Activated CD4-positive, alpha-beta T cell treated with anti-CD3 and anti-CD28 coated beads for 1 hour (primary cell): ENCODE measurements at places on chromosomes 1 and 21.

DNA sequence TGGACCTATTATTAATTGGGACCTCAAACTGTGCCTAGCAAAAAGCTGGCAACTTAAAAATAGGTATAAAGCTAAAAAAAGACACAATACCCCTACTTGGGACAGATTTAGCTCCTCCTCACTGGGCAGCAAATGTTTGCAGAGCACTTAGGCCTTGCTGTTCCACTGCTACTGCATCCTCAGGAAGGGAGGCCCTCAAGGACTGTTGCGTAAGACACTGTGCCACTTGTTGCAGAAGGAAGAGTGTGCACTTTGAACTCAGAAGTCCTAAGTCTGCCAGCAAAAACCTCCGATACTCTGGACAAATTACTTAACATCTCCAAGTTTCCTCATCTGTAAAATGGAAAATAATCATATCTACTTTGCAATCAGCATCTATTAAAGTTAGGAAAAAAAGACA is 322.9 kb downstream of the BARHL2 start:
- no peak for DNase-seq

- no peak for DNase-seq
Observed at GRCh38 chr1:8962812-8963530, 17.3 kb downstream of the CA6 start.

GRCh38 chr1:54510715-54511270 is 37.2 kb upstream of the ACOT11 start:
- no peak for DNase-seq

DNA sequence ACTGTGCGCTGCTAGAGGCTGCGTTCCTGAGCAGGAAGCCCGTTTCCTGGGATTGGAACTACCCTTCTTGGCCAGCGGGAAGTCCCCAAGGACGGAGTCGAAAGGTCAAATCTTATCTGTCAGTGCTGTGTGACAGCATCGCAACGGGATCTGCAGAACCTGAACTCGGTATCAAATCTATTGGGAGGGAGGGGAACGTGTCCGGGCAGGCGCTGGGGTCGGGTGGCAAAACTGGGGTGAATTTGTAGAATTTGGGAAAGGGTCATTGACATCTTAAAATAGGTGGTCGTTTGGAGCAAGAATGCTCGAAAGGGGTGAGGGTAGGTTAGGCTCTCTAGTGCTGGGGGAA is 725 bp upstream of the ARPC5 start:
- DNase-seq: no peak

DNA sequence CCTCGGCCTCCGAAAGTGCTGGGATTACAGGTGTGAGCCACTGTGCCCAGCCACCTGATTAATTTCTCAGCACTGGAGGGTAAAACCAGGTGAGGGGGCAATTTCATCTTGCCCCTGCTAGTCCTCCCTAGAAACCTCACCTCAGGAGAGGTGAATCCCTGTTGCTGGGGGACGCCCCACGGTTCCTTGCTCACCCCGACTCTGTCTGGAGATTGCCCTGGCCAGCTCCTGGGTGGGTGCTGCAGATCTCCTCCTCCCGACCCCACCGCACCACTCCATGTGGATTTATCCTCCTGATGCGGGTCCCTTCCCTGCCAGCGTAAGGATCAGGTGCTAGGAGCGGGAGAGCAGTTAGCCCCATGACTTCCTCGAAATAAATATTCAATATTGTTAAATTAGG is 34.9 kb downstream of the PDPN start:
- no peak for DNase-seq

GRCh38 chr1:22717037-22717760 is 6.6 kb downstream of the EPHB2 start:
- no peak for DNase-seq

DNA sequence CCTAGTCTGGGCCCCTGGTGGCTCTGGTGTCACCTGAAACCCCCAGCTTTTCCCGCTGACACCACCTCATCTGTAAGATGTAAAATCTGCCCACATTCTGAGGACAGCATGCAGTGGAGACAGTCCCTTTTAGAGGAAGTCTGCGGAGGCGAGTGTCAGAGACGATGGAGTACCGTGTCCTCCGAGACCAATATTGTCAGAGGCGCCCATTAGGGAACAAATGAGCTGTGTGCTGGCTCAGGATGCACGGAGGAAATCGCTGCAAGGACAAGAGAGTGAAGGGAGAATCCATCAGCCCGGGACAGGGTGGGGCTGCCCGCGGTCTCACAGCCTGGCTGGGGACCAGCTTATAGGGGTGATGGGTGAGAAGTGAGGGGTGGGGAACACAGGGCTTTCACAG is 214.8 kb downstream of the MATN1 start:
- DNase-seq: no peak

GRCh38 chr1:37448691-37449417 is 25.5 kb upstream of the ZC3H12A start:
- no peak for DNase-seq

GRCh38 chr1:64984737-64985136 is 18.4 kb upstream of the JAK1 start:
- DNase-seq: no peak

DNA sequence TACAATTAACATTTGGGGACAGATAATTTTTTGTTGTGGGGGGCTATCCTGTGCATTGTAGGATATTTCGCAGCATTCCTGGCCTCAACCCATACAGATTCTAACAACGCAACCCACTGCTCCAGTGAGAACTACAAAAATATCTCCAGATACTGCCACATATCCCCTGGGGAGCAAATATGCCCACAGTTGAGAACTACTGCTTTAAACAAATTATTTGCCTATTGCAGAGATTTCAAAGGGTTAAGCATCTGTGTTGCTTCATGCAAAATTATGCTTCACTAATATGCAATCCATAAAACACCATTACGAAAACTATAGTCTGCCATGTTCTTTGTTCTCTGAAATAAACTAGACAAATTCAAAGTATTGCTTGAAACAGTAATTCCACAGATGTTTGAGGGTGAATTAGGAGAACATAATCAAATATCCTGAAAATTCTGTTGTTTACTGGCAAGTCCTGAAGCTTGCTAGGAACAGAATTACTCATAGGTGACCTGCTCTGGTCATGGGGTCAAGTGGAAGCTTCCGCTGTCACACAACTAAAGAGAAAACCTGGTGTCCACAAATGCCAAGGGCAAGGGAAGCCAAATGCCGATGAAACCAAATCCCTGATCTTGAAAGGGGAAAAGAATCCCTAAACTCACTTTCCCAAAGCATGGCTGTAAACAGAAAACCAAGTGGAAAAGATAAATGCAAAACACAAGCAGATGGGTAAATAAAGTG is 149.4 kb downstream of the RERE start:
- DNase-seq: no peak

GRCh38 chr1:27332536-27333281 is 9.1 kb upstream of the SYTL1 start:
- DNase-seq: peak; percentile 43

DNA sequence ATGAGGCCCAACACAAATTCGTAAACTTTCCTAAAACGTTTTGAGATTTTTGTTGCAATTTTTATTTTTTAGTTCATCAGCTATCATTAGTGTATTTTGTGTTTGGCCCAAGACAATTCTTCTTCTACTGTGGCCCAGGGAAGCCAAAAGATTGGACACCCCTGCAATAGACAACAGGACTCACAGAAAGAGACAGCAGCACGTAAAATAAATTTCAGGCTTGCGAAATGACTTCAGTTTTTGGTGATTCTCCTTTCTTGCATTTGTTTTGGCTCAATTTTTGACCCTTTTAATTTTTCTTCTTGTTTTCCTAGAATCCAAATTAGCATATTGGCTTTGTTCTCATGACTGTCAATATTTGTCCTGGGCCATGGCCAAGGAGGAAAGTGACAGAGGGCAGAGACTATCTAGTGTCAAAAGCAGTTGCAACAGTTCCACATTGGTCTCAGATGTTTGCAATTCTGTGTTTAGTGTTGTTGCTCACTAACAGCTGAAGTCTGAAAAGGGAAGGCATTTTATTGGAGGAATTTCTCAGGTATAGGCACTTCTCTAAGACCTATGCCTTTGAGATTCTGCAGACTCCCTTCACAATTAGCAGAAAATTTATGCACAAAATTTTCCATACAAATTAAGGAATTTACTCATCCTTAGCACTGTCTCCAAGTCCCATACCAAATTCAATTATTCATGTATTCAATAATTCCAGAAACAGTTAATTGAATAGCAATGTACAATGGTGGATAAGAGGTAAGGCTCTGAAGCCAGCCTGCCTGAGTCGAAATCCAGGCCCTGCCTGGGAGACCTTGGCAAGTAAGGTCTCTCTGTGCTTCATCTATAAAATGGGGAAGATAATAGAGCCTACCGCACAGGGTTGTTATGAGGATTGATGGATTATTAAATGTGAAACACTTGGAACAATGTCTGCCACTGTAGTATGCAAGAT is 160.9 kb upstream of the IVNS1ABP start:
- DNase-seq: no peak

DNA sequence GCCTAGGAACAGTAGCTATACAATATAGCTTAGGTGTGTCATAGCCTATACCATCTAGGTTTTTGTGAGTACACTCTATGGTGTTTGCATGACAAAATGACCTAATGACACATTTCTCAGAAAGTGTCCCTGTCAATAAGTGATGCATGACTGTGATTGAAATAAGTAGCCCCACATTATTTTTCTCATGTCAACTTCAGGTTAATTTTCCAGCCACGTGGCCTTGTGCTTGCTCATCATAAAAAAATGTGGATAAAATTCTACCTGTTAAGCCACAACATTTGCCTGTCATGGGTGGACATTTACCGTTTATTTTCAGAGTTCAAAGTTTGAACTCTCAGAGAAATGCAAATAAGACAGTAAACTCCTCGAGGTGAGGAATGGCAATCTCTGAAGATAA is 5.5 kb downstream of the DISC1 start:
- no peak for DNase-seq

DNA sequence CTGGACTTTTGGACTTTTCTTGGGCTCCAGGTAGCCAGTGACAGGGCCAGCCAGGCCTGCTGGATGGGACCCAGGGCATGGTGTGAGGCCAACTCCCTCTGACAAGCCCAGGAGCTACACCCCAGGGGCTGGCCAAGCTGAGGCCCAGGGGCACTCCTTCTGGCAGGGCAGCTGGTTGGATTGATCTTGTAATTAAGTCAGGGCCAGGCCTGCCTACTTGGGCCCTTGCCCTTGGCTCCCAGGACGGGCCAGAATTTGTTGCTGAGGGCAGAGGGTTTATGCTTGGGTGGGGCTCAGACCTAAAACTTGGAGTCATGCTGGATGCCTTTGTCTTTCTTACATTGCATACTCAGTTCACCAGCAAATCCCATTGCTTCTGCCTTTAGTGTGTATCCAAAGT is 20.7 kb downstream of the KCNA2 start:
- no peak for DNase-seq

- DNase-seq: no peak
Observed at GRCh38 chr1:41640756-41641474, 156.4 kb upstream of the EDN2 start.

DNA sequence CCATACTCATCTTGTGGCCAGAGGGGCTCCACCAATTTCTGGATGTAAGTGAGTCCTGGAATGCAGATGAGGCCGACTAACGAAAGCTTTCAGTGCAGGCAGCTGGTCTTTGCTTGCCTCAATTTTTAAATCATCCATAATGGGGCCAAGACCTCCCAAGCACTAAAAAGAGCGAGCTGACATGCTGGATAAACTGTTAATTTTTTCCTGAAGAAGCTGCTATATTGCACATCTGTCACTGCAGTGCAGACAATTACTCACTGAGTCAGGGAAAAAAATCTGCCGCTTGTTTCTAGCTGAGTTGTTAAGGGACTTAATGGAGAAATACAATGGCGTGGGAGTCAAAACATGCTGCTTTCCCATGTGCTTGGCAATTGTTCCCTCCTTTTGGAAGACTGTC is 205.5 kb downstream of the GPATCH2 start:
- no peak for DNase-seq

- DNase-seq: no peak
Observed at GRCh38 chr1:228162286-228163006, 3.2 kb upstream of the IBA57 start.

- DNase-seq: peak; percentile 27
Observed at GRCh38 chr1:228459091-228459993, 27.8 kb upstream of the RNF187 start.

DNA sequence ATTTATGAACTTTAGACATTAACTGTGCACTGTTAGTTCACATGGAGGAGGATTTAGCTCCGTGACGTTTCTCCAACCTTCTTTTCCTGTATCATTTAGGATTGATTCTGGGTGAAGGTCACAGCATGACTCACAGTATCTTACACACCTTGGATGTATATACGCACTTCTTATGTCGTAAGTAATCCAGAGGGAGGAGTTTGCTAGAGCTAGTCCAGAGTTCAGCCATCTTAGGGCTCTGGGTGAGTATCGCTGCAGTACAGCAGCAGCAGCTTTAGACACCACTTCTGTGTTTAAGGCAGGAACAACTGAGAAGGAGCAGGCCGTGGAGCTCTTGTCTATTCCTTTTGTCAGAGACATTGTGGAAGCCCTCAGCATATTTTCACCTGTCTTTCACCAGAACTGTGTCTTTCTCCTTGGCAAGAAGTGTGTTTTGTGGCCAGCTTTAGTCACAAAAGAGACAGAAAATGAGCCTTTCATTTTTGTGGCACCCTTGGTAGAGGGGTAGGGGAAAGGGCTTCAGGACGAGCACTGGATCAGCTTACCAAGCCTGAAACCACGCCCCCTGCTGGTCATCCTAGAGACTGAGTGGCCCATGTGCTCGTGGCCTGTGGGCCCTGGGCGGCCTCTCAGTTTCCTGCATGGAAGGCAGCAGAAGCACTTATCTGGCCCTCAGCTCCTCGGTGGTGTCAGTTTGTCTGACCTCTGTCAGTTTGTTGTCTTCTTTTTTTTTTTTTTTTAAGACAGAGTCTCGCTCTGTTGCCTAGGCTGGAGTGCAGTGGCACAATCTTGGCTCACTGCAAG is 64.0 kb downstream of the ADARB1 start:
- peak; percentile 53 for DNase-seq

- no peak for DNase-seq
Observed at GRCh38 chr21:42287193-42288083, 27.8 kb downstream of the TFF3 start.

GRCh38 chr1:14184454-14184853 is 414.0 kb upstream of the KAZN start:
- no peak for DNase-seq

DNA sequence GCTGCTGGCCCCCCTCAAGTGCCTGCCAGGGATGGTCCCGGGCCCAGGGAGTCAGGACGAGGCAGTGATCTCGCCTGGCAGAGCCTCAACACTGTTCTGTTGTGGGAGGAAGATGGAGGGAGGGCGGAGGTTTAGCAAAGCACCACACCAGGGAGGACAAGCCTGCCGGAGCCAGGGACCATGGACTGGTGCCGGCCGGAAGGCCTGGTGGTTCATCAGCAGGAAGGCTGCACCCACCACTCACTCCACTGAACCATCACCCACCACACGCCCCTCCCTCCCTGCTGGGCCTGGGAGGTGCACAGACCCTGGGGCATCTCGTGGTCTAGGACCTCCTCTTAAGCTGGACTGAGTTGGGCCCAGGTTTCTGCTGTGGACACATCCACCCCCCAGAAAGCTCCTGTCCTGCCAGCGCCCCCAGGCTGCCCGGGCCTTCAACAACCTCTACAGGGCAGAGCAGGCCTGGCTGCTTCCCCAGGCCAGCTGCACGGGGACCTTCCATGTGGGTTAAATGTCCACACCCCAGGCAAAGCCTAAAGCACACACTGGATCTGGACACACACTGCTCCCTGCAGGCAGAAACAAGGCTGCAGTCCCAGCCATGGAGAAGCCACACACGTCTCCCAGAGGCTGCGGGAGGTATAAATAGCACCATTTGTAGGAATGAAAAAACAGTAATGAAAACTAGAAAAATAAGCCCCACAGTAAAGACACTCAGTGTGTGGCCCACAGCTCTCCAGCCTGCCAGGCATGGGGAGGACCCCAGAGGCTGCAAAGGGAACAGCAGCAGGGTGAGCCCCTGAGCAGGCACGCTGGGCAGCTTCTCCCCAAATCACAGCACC is 10.4 kb upstream of the TMEM240 start:
- no peak for DNase-seq
